ENCODE measurements at places on chromosomes 2 and 18.

- DNase-seq = no peak
These were observed 26.0 kb downstream of the PLEK start for GRCh38 chr2:68391099-68391498.

DNA sequence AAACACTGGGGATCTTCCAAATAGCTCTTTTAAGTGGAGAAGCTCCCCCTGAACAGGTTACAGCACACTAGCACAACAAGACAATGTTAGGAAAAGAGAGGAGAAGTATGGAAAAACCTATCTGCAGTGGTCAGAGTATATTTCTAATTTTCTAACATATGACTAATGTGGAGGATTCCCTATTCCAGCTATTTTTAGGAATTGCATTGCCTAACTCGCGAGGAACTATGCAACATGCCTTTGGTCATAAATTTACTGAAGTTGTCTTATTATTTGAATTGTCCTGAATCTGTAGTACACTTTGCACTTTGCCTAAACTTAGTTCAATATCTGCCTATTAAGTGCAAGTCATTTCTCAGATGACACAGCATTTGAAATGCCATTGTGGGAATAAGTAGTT is 381.4 kb downstream of the CCDC85A start:
- DNase-seq = no peak

GRCh38 chr2:28678175-28678855 is 73.3 kb upstream of the PPP1CB start:
- no peak for DNase-seq

DNA sequence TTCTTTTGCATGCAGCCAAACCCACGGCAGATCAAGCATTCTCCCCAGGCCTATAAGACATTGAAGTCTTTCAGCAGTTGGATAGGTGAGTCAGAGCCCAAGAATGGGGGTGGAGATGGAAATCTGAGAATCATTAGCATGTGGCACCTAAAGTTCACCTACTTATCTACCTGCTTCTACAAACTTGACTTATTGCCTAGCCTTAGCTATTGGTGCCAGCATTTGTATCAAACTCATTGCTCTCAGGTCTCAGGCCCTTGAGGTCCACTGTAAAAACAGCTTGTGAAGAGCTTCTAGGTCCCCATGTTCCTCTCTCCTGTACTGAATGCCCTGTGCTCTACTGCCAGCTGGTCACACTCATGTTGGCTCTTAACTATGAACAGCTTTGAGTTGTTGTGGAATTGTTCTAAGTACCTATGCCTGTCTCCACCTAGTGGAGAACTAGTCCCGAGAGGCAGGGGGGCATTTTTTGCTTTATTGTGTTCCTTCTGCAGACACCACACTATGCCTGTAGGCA is 278.4 kb upstream of the SPRED2 start:
- DNase-seq = no peak

- DNase-seq = no peak
These were observed 9.3 kb upstream of the GPR35 start for GRCh38 chr2:240615820-240616547.

DNA sequence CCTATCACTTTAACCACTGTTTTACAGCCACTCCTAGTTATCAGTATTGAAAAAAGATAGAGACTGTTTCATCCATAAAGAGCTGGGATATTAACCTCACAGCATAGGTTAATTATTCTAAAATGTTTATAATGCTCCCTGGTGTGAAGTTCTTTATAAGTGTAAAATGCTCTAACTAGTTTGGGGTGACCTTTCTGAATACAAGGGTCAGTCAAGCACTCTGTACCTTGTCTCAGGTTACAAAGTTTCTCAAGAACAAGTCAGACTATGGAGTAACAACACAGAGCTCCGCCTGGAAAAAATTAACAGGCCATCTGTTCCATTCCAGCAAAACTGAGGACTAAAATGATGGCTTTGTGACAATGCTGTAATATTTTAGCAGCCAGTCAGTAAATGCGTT is 107.4 kb downstream of the NOL4 start:
- no peak for DNase-seq

GRCh38 chr18:47184419-47185050 is 8.4 kb upstream of the IER3IP1 start:
- no peak for DNase-seq

DNA sequence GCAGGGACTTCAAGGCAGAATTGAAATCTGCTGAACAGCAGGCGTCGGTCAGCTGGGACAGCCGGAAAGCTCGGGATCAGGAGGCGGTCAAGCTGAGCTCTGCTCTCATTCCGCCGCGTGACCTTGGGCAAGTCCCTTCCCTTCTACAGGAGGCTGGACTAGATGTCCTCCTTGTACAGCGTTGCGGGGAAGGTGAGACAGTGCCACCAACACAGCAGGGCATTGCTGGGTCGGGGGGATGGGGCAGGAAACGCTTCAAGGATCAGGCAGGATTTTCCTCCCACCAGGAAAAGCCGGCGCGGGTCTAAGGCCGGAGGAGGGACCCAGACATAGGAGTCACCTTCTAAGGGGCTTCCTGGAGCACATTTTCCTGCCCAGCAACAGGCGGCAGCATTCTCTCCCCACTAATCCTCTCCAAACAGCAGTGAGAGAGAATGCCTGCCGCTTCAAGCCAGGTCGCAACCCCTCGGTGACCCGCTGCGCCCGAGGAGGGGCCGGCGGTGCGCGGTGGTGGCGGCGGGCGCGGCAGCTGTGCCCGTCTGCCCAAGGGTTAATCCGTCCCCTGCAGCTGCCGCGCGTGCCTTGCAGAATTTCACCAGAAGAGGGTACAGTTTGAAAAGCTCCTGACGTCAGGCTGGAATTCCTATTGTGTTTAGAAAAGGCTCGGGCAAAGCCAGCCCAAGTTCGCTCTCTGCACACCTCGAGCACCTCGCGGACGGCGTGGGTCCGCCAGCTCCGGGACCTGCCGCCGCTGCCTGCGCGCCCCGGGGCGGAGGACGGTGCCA is at the start of gene KCNF1:
Gene KCNF1, plus strand, starts transcription at position 644 of the 785 bp plus-strand sequence. CDS start 493 bp downstream, outside the sequence.
- no peak for DNase-seq

DNA sequence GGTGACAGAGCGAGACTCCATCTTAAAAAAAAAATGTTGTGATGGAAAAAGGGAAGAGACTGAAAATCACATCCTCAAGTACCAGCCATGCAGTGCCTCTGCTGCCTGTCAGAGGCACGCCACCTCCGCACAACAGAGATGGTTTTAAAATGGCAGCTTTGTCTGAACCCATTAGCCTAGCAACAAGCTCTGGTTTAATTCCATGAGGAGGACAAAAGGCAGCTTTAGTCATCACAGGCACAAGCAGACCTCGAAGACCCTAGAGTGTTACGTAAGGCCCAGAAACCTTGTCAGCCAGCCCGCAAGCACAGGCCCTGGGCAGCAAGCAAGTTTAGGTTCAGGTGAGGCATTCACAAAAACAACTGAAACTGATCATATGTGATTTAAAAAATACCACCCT is 10.4 kb downstream of the LCT start:
- DNase-seq = no peak

- DNase-seq = no peak
These were observed 33.8 kb upstream of the DNAJC10 start for GRCh38 chr2:182682210-182682609.

DNA sequence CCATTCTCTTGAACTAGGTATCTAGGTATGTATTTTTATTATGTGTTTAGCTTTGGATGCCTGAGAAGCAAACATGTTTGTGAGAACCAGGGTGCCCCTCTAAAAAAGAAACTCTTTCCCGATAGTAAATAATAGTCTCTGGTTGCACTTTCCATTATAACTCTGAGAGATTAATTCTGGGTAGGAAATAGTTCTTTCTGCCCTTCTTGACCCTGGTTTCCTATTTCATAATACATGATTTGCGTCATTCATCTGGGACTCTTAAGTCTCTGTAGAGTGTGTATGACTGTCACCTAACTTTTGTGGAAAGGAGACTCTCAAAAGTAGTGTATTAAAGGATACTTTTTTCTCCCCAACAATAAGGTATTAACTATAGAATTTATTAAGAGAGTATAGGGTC is 31.5 kb downstream of the ACSL3 start:
- DNase-seq = no peak

DNA sequence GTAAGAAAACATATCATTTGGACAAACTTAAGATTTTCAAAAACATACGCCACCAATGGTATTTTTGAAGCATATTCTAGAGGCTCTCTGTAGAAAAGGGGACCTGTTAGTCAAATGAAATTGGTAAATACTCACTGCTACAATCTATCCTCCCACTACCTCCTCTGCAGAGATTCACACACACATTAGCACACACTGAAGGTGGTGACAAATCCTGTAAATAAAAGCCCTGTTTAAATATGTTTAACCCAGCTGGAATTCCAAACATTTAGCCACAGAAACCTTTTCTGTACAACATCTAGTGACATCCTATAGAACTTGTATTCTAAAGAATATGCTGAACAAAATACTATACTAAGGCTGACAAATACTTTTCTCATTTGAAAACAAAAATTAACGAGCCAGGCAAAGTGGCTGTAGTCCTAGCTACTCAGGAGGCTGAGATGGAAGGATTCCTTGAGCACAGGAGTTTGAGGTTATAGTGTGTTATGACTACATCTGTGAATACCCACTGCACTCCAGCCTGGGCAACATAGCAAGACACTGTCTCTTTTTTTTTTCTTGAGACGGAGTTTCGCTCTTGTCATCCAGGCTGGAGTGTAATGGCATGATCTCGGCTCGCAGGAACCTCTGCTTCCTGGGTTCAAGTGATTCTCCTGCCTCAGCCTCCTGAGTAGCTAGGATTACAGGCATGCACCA is 25.9 kb downstream of the ALS2 start:
- no peak for DNase-seq

GRCh38 chr2:168504323-168504722 is 48.3 kb downstream of the CERS6 start:
- DNase-seq = no peak

- DNase-seq = no peak
These were observed 283.1 kb downstream of the SP3 start for GRCh38 chr2:173681881-173682650.

DNA sequence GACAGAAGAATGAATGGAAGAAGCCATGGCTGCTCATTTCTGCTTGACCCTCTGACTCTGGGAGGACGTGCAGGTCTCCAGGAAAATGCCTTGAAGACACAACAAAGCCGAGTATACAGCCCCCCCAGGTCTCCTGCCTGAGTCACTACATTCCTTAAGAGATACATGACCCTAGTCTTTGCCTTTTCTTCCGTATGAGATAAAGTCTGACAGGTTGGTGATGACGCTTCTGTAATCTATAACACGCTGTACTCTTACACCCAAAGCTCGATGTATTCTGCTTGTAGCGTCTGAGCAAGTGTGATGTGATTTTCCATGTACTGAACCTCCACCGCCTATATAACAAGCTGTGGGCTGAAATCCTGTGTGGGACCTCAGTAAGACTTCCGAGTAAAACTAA is 77.3 kb downstream of the KCTD1 start:
- DNase-seq = no peak

DNA sequence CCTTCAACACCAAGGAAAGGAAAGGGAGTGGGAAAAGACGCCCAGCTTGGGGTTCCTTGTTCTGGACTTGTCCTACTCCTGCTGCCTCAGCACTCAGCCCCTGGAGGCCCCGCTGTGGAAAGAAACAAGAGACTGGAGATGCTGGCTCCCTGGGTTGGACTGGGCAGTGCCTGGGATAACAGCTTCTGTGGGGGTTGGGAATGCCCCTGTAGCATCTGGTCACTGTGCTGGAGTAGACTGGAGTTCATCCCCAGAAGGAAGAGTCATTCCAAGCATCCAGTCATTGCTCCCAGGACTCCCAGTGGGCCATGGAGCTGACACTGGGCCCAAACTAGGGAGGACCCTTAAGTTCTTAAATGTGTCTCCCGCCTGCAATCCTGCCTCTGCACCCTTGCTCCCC is 129.3 kb upstream of the HAAO start:
- no peak for DNase-seq

- no peak for DNase-seq
These were observed 30.3 kb downstream of the LPIN2 start for GRCh38 chr18:2982452-2983269.

- no peak for DNase-seq
These were observed 167.3 kb upstream of the CYRIA start for GRCh38 chr2:16832910-16833309.

DNA sequence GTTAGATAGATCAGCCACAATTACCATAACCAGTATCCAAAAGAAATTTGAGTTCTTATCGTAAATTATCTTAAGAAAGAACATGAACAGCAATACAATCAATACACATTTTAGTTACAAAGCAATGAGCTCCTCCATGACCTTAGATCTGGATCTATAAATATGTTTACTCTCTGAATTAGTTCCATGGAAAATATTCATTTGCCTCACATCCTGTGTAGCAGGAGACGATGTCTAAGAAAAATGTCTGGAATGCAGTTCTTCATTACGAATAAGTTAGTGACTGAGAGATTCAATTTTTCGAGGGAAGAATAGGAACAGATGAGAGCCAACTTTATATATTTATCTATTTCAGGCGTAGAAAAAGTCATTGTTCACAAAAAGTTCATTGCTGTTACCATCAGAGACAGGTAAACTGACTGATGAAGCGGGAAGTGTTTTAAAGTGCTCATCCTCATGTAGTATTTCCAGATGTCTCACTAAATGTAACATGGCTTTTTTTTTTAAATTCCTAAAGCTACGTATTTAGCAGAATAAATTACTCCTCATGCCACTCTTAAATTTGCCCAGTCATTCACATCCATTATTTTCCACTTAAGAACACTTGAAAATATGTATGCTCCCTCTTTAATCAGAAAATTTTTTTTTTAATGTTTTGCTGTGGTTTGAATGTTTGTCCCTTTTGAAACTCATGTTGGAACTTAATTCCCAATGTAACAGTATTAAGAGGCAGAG is 106.5 kb upstream of the SCN1A start:
- DNase-seq = no peak

DNA sequence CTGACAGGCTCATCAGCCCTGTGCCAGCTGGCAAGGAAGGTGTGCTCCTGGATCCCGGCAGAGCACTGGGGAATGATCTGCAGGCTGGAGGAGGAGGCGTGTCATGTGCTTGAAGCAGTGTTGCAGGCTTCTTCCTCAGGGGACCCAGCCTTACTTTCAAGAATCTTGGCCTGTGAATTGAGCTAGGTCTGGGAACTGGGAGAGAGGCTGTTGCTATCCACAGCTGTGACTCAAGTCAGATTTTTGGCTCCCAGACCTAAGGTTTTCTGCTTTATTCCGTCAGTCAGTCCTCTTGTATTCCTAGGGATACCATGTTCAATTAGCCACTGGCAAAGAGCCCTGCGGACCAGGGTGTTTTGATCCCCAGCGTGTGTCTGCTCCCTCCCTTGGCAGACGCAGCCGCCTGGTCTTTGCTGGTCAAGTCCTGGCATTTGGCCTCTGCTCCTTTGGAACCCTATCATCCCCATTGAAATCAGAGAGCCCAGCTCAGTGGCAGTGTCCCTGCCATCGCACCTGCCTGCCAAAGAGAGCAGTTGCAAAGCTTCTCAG is 32.4 kb downstream of the ASB1 start:
- DNase-seq = no peak

- DNase-seq = no peak
These were observed 26.0 kb upstream of the IL1RL1 start for GRCh38 chr2:102285368-102285767.

- DNase-seq = no peak
These were observed 154.2 kb downstream of the FAM210A start for GRCh38 chr18:13572148-13572547.

DNA sequence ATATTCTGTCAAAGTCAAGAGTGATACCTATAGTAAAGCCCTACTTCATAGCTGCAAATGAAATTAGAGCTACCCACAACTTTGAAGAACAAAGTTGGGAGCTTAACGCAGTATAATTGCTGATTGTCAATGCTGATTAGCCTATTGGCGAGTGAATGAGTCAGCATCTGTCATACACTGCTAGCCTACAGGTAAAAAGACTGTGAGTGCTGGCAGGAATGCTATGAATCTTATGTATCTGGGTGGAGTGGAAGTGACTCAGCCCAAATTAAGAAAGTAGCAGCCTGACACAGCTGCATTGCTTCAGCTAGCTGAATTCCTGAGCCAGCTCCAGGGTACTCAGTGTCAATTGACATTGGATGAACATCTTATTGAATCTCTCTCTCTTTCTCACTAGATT is 179.4 kb upstream of the DCC start:
- no peak for DNase-seq

All from activated CD8-positive, alpha-beta memory T cell treated with anti-CD3 and anti-CD28 coated beads for 4 hours (primary cell).